ENCODE measurements at places on chromosomes 6 and 20. TPM values are rescaled to one million over a fixed set of nuclear protein-coding genes. Genes with fewer than 3 reads are reported as not detected.

The ZDHHC14 gene
- 3.5 TPM for total RNA-seq

The AVP gene
- not detected for total RNA-seq

The COL9A1 gene
- total RNA-seq: not detected

The LPA gene
- not detected for total RNA-seq

The FOXS1 gene
- total RNA-seq: not detected

The TMEM244 gene
- 0.47 TPM for total RNA-seq

The MAFB gene
- 0.32 TPM for total RNA-seq
